ENCODE measurements at places on chromosomes 5 and 9. TPM values are rescaled to one million over a fixed set of nuclear protein-coding genes. Genes with fewer than 3 reads are reported as not detected.

DNA sequence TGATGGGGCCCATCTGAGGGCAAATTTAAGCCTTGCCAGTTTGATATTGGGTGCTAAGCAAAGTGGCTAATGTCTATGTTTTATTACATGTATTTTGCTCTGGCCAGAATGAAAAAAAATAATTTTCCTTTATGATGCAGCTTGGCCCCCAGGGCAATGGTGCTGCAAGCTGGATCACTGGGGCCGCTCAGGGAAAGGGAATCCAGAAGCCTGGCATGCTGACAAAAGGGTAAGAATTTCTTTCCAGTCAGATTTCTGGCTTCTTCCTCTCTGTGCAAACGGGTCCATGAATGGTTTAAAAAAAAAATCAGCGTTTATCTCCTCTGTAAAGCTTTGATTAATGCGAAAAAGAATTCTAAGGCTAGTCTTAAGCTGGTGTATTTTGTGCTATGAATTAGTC, 138.4 kb downstream of the MAPKAP1 start:
- no peak for DNase-seq

BNIP1 gene
- total RNA-seq = 14.2 TPM

DNA sequence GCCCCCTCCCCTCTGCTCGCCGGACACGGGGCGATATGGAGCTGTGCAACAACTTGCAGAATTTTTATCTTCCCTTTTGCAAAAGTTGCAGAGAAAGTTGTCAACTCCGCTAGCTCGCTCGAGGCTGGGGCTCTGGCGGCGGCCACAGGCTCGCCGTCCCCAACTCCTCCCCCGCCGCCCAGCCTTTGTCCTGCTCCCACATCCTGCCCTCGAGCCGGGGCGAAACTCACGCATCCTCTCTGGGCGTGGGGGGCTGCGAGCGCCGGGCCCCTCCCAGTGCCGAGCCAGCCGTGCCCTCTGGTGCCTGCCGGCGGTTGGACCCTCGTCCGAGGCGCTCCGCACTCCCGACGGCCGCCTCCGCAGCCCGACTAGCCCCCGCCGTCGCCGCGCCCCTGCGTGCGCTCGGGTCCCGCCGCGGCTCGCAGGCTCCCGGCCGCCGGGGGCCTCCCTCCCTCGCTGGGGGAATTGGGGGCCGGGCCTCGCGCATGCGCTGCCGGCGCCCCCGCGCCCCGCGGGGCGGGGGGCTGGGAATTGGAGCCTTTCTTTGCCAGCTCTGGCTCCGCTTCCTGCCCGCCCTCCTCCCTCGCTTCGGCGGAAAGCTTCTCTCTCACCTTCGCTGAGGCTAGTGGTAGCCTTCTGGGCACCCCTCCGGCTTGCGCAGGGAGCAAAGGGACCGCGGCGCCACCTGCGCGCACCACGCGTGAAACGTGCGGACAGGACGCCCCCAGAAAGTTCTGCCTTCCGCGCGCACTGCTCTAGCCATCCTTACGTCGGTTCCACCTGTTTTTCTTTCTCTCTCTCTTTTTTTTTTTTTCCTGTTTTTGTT, at the start of gene CCNJL:
CCNJL (minus strand) TSS at position 431 of the 826 bp plus-strand sequence. CDS start 641 bp downstream, outside the sequence.
- DNase-seq = peak; percentile 79

DNA sequence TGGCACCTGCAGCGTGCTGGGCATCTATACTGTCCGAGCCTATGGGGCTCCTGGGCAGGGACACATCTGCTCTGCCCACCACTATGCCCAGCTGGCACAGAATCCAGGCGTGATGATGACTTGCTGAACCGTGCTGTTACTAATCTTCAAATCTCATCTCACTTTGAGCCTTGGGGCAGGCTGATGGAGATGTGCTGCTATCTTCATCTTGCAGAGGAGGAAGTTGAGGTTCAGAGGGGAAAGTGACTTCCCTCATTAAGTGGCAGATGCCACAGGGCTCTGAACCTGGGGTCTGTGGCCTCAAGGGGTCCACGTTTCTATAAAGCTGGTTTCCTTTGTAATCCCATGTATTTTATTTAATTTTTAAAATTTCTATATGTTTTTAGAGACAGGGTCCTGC, 4.7 kb downstream of the SLC2A6 start:
- DNase-seq = no peak
